Activated T-cell treated with anti-CD3 and anti-CD28 coated beads for 1 hour (primary cell): ENCODE measurements at places on chromosomes 5 and 9.

GRCh38 chr9:19102181-19102630 lies 498 bp downstream of the HAUS6 start:
- DNase-seq = no peak

- DNase-seq = no peak
Measured at GRCh38 chr5:107464416-107464815, 206.3 kb downstream of the EFNA5 start.

DNA sequence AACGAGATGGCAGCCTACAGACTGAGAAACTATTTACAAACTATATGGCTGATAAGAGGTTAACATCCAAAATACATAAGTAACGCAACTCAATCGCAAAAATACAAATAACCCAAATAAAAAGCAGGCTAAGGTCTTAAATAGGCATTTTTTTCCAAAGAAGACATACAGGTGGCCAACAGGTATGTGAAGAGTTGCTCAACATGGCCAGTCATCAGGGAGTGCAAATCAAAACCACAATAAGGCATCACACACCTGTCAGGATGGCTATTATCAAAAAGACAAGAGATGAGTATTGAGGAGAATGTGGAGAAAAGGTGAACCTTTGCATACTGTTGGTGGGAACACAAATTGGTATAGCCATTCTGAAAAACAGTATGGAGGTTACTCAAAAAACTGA lies 73.5 kb downstream of the CAMSAP1 start:
- DNase-seq = no peak

DNA sequence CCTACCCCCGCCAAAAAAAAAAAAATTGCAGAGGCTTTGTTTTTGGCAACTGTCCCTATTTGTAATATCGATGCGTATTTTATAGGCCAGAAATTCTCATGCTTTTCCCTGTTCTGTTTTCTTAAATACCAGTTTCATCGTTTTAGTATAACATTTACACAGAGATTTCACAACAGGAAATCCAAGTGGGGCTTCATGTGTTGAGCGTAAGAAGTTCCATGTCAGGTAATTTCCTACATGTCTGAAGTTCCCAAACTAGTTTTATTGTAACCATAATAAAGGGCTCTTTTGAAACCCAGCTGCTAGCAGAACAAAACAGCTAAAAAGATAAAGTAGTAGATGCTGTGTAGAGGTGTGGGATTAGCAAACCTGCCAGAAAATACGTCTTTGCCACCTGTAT lies 4.2 kb downstream of the SMC5 start:
- DNase-seq = no peak

- no peak for DNase-seq
Measured at GRCh38 chr5:106766916-106767315, 903.8 kb downstream of the EFNA5 start.

- no peak for DNase-seq
Measured at GRCh38 chr5:110925398-110925797, 146.1 kb upstream of the TSLP start.

- DNase-seq = no peak
Measured at GRCh38 chr9:124351672-124352468, 63.4 kb downstream of the PSMB7 start.

- DNase-seq = no peak
Measured at GRCh38 chr5:156135531-156135930, 191.4 kb upstream of the SGCD start.

DNA sequence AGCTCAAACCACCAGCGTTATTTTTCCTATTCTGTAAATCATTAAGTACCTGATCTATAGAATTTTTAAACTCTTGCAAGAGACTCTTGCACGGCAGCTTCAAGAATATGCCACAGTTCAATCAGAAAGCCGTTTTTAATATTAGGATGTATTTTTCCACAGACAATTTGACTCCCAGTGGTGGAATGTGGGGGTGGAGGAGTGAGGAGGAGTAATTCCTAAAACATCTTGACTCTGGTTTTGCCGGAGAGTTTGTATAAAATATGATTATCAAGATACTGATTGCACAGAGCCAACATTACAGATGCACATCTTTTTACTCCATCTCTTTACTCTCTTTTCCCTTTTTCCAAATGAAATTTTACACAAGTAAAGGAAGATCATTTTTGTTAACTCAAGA lies 288.3 kb downstream of the ENC1 start:
- no peak for DNase-seq

DNA sequence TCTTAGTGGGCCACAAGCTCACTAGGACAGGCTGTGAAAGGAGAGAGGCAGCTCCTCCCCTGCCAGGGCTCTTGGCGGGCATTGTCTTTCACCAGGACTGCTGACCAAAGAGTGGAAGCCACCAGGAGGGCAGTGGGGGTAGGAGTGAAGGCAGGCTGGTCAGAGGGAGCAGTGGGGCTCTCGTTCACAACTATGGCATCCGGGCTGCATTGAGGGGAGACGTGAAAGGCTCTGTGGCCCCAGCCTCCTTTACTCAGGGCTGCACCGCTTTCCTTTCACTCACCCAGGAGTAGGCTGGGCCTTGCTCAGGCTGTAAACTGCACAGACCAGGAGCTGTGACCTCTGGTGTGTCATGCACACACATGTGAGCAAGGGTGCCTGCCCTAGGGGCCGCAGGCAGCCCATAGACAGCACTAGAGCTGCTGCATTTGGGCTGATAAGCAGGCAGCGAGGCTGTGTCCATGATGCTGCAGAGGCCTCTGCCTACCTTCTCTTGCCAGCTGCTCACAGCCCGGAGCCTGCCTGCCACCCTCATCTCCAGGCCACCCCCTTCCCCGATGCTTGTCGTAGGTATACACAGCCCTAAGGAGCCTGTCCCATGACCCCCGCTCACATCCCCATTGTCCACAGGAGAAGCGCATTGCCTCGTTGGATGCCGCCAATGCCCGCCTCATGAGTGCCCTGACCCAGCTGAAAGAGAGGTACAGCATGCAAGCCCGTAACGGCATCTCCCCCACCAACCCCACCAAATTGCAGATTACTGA lies 130.4 kb downstream of the DAB2IP start:
- no peak for DNase-seq

DNA sequence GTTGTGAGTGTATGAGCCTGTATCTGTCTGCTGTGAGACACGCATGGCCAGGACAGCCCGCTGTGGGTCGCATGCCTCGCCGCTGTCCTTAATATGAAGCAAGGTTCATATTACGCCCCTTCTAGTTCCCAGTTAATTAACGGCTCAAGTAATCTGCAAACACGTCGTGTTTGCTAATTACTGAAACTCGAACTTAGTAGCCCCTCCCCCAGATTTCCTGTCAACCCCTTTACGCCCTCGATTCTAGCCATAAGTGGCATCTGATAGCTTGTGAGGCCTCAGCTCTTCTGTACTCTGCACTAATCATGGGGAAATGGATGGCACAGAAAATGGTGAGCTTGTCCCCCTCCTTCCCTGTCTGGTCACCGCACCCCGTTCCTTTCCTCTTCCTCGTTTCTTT lies 116.9 kb upstream of the OTULINL start:
- DNase-seq = no peak

- no peak for DNase-seq
Measured at GRCh38 chr5:80864706-80865435, 95.3 kb upstream of the RASGRF2 start.

DNA sequence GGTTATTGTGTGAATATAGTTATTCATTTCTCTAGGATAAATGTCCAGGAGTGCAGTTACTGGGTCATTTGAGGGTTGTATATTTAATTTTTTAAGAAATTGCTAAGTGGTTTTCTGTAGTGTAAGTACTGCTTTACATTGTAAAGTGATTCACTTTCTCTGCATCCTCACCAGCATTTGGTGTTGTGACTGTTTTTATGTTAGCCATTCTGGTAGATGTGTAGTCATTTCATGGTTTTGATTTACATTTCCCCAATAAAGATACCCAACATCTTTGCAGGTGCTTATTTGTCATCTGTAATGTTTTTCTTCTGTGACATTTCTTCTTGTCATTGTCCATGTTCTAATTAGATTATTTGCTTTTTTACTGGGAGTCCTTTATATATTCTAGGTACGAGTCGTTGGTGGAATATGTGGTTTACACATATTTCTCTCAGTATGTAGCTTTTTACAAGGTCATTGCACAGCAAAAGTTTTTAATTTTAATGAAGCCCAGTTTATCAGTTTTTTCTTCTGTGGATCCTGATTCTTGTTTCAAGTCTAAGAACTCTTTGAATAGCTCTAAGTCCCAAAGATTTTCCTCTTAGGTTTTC lies 34.0 kb downstream of the SCGB3A1 start:
- DNase-seq = no peak

GRCh38 chr5:82799361-82800077 lies 277.7 kb downstream of the TMEM167A start:
- DNase-seq = no peak

DNA sequence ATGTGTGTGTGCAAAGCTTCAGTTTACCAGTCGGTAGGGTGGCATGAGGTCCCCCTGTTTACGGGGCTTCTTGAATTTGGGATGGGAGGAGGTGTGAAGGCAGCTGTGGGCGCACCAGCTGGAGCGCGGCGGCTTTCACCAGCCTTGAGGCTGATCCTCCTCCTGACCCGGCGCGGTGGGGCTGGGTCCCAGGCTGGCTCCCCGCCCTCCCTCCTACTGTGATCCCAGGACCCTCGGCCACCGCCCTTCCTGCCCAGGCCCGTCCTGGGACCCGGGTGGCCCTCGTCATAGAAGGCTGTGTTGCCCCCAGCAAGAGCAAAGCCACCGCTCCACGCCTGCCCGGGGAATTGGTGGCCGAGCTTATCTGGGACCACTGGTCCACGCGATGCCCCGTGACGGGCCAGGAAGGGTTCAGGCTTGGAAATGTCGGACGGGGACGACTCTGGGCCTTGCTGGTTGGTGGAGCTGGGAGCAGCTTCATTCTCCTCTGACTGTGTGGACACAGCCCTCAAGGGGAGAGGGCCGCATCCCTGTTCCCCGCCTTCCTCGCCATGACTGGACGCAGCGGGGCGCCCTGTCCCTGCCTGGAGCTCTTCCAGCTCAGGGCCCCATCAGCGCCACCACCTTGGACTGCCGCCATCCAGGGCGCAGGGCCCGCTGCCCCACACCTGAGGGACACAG lies 271.1 kb upstream of the IRX1 start:
- DNase-seq = no peak

- no peak for DNase-seq
Measured at GRCh38 chr5:161001604-161002003, 149.6 kb upstream of the ATP10B start.

DNA sequence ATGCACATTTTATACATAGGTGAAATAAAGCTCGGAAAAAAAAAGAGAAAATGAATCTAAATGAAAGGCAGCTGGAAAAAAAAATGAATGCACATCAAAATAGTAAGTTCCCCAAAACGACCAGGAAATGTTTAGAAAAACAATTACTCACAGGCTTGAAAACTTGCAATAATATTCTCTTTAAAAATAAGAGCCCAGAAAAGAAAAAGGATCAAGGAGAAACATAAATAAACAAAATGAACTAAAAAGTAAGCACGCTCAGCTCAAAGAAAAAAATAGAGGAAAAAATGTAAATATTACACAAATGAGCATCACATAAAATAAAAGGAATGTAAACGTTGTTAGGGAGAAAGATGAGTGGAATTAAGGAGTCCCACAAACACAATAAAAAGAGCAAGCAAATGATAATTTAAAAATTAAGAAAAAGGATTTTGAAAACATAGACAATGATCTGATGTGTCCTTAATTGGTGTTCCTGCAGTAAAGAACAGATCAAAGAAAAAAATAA lies 54.2 kb downstream of the SLC27A6 start:
- DNase-seq = no peak

DNA sequence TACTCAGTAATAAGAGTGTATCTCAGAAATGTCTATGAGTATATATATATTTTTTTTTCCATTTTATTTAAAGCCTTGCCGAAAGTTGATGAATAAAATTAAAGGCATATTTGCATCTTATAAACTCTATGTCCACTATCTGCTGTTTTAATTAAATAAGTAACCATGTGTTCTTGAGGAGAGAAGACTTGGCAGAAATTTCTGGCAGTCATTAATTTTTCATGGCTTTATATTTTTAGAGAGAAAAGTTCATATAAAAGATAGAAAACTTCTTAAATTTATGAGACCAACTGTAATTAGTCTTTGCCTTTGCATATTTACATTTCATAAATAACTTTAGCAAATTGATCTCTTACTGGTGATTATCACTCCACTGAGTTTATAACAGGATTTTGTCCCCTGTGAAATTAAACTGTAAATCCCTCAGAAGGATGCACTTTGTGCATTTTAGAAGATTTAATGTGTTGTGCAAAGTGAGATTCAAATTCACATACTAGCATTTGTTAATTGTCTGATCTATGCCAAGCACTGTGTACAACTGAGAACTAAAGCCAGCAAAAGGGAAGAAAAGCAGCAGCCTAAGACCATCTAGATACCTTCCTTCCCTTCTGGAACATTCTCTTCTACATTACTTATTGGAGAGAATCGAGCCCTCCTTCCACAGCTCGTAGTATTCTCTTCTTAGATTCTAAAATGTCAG lies 108.7 kb downstream of the SNCAIP start:
- DNase-seq = no peak

- DNase-seq = no peak
Measured at GRCh38 chr5:168972731-168973130, 328.2 kb downstream of the SLIT3 start.

GRCh38 chr9:18490641-18491370 lies 16.9 kb downstream of the ADAMTSL1 start:
- no peak for DNase-seq

GRCh38 chr5:59992206-59992605 lies 98.7 kb upstream of the PDE4D start:
- DNase-seq = no peak

DNA sequence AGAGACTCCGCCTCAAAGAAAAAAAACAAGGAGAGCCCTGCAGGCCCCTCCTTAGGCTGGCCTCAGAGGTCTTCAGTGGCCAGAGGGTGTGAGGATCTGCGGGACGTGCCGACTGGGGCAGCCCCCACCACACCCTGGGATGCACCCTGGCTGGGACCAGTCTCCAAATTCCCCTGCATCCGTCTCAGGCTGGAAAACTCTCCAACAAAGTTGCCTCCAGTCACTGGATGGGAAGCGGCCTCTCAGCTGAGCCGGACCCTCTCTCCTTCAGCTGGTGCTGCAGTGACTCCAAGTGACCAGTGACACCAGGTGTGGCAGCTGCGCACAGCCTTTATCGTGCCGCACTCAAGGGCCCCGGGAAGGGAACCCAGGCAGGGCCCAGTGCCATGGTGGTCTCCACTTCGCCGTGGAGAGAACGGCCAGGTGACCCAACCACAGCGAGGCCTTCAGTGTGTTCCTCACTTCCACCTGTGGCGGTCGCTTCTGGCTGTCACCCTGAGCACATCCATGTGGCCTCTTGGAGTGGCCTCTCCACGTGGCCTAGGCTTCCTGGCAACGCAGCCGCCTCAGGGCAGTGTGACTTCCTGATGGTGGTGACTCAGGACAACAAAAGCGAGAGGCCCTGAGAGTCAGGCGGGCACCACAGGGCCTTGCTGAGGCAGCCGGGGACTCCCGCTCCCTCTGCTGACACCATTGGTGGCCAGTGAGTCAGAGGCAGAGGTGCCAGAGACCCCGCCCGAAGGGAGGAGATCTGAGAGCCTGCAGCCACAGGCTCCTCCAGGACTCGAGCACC lies 19.3 kb upstream of the CAMSAP1 start:
- no peak for DNase-seq

DNA sequence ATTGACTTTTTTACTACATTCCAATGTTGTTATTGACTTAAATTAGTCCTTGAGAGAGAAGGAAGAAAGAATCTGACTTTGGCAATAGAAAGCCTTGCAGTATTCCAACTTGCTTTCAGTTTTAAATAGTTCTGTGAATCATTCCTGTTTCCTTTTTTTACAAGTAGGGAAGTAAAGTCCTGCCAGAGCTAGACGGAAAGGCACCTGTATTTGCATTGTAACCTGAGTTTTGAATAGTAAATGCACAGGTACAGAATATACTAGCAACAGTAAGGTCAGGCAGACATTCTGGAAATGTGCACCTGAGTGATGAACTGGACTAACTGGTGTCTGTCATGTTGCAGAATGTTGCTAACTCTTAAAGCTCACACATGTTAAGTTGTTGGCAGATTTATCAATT lies 100.9 kb downstream of the PRKACG start:
- DNase-seq = no peak
